ENCODE measurements at places on chromosomes 3 and 15.

- DNase-seq = no peak
Measured at GRCh38 chr3:167691366-167691765, 37.6 kb upstream of the WDR49 start.

DNA sequence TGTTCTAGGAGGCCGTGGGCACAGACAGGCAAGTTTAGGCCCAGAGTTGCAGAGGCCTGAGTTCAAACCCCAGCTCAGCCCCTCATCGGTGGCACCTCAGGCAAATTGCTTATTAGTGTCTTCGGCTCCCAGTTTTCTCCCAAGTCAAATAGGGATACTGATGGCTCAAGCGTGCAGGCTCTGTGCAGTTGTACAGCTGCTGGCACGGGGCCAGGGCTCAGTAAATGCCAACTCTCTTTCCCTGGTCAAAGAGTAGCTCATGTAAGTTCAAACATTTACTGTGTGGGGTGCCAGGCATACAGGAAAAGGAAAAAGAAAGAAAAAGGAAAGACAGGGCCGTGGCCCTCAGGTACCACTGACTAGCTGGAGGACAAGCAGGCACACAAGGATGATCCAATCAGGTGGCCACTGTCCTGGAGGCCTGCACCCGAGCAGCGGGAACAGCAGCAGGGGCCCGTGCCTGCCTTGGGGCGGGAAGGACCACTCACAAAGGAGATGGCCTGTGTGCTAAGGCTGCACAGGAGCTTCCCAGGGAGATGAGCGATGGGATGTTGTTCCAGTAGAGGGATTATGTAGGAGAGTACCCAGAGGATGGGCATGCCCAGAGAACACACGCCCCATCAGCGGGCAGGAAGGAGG, 70.8 kb downstream of the TBC1D2B start:
- no peak for DNase-seq

DNA sequence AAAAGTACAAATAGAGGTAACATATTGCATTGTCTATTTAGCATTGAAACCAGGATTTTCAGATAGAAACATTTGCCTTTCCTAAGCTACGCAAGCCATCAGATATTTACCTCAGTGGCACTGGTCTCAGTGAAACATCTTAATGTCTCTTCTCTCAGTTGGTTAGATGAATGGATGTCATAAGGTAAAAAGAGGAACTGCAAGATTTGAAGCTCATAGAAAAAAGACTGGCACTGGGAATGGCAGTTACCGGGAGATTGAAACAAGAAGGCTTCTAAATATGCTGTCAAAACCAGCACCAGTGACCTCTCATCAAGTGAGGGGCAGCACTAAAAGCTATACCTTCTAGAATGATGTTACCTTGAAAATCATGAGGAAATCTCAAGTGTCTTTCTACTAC, 486.4 kb downstream of the FHIT start:
- no peak for DNase-seq

- no peak for DNase-seq
Measured at GRCh38 chr15:72077950-72078349, 40.0 kb downstream of the MYO9A start.

DNA sequence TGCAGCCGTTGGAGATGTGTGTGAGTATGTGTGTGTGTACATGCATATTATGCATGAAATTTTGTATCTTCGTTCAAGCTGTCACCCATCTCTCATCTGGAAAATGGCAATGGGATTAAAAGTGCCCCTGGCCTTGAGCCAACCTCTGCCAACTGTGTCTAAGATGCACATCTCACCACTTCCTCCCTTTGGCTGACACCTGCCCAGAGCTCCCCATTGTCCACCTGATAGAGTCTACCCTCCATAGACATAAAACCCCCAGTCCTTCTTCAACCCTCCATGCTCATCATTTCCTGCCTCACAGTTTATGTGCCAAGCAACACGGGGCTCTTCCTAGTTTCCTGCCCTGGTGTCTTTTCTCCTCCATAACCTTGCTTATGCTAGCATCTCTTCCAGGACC, 187.5 kb upstream of the HES1 start:
- DNase-seq = no peak

- no peak for DNase-seq
Measured at GRCh38 chr3:64691051-64691450, 3.3 kb upstream of the ADAMTS9 start.

DNA sequence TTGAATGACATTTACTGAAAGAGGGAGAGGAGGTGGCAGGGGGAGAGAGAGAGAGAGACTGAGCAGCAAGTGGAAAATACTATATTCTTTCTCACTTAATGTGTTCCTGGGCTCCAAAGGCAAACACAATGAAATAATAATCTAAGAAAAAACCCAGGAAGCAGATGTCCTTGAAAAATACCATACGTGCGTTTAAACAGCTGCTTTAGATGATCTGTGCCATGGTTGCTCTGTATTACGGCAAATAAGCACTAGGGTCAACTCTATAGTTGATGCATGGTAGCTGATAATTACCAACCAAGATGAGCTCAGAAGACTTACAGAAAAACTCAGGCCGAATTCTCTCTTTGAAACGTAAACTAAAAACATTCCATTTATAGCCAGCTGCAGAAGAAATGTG, 410.3 kb upstream of the TBL1XR1 start:
- no peak for DNase-seq

DNA sequence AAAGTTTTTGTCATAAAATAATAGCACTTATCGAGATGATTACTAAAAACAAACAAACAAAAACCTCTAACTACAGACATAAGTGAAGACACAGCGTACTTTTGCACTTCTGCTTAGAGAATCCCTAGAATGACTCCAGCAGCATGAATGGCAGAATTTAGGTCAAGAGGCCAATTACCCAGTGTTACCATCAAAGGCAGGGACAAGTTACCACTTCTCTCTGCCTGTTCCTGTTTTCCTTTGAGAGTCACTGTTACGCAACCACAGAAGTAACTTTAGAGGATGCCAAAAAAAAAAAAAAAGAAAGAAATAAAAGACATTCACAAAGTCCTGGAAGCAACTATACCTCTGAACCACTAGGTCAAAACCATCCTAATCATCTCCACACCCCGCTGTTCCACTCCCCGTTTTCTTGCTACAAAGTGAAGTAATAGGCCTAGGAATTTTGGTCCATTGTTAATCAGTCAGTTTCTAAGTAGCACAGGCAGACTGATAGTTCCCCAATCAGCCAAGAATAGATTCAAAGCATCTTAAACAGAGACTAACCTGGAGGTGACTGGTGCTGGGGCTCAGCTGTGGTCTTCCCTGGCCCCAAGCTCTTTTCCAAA, 41.9 kb downstream of the FMN1 start:
- DNase-seq = no peak

DNA sequence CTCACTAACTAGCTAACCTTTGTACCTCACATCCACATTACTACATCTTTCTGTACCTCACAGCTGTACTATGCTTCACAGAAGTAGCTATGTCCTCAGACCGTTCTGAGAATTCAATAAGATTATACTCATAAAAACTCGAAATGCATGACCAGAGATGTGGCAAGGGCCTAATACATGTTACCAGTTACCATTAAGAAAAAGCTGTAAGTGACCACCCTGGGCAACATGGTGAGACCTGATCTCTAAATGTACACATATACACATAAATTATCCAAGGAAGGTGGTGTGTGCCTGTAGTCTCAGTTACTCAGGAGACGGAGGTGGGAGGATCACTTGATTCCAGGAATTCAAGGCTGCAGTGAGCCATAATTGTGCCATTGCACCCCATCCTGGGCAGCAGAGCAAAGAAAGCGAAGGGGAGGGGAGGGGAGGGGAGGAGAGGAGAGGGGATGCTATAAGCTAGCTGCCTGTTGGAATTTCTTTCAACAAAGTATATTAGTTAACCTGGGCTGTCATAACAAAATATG, 482.6 kb upstream of the ZNF717 start:
- no peak for DNase-seq

- DNase-seq = no peak
Measured at GRCh38 chr3:131236421-131236820, 145.2 kb upstream of the NUDT16 start.

- peak; percentile 13 for DNase-seq
Measured at GRCh38 chr15:85795337-85796305, 896 bp upstream of the KLHL25 start.

DNA sequence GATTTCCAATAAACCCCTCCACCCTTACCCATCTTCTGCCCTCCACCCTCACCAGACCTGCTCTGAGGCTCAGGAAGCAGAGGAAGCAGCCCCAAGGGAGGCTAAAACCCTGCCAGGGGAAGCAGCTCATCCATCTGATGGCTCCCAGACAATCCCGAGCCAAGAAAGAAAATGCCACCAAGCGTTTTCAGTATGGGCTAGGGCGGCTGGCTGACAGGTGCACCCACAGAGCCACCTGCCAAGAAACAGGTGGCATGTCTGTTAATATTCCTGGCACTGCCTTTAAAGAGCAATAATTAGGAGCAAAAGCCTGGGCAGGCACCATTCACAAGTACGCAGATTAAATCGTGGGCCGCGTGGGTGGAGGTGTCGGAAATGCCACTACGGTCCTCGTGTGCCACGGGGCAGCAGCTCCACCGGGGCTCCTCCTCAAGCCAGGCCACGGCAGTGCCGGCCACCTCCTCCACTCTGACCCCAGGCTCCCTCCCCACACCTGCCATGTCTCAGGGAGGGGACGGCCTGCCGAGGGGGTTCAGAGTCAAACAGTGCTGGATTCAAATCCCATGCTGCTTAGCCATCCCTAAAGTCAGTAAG, 23.9 kb upstream of the GRIP2 start:
- DNase-seq = no peak

DNA sequence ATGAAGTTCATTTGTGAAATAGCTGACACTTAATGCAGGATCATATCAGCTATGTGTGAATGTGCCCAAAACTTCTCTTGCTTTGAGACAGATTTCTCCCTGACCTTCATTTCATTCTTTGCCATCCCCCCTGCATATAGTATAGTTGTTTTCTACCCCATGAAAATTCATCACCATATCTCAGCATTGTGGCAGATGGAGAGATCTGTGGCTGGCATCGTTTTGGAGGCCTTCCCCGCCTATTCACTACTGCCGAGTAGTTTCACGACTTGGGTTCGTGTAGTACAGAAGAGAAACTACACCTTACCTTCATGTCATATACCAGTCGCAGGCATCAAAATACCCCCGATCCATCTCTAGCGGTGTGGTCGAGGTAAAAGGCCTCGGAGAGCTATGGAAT, 66.2 kb upstream of the SELENOK start:
- no peak for DNase-seq

DNA sequence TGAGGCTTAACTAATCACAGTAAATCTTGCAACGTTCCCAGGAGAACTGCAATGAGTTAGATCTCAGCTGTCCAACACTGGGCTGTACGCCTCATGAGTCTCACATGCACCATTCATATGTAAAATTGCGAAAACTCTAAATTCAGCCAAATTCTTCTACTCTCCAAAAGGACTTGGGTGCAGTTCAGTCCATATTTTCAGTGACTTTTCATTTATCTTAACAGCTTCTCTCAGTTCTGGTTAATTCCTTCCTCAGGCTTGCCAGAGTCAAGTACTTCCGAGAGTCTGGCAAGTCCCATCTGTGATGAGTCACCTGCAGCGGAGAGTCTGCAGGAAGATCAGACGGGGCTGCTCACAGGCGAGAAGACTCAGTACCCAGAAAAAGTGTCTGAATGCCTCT, 11.5 kb downstream of the CCDC80 start:
- DNase-seq = no peak

DNA sequence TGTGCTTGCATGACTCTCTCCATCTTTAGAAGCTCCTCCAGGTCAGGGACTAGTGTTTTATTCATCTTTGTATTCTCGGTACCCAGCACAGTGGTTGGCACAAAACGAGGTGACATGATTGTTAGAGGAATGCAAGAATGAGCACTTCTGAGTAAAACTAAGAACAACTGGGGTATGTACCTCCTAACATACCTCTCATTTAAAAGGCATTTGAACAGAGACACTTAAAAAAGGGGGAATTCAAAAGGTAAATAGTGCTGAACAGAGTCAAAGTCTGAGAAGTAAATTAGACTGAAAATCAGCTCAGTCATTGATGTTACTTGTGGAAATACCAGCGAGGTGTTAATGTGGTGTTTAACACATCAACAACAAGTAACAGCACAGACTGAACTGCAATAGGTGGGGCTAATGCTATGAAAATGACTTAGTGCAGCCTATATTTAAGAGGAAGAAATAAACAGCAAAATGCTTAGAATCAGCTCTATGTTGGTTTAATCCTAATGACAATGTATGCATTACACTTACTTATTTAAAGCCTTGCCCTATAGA, 102.4 kb downstream of the TMCO5A start:
- DNase-seq = no peak

GRCh38 chr3:12992629-12993516, 80.4 kb downstream of the IQSEC1 start:
- DNase-seq = no peak

GRCh38 chr3:58560771-58561311, 16.4 kb downstream of the FAM107A start:
- no peak for DNase-seq

- DNase-seq = no peak
Measured at GRCh38 chr3:33057320-33058298, 39.3 kb downstream of the GLB1 start.

- no peak for DNase-seq
Measured at GRCh38 chr3:80263260-80263659, 495.5 kb upstream of the ROBO1 start.

DNA sequence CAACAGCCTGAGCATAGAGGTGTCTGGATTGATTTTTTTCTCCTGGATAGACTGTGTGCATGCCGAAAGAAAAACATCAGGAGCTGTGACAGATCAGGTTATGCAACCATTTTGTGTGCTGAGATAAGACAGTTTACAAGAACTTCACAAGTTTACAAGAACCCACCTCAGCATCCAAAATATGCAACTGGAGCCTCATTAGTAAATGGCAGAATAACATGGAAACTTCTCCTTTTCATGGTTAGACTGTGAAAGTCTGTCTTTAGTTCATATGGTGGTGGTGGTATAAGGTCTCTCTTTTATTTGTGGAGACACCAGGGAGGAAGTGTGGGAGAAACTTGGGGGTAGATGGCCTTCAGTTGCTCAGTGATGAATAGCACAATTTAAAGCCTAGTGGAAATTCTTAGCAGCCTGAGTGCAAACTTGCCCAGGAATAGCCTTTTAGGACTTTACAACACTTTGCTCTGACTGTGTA, 3.7 kb upstream of the ZNF609 start:
- DNase-seq = no peak

DNA sequence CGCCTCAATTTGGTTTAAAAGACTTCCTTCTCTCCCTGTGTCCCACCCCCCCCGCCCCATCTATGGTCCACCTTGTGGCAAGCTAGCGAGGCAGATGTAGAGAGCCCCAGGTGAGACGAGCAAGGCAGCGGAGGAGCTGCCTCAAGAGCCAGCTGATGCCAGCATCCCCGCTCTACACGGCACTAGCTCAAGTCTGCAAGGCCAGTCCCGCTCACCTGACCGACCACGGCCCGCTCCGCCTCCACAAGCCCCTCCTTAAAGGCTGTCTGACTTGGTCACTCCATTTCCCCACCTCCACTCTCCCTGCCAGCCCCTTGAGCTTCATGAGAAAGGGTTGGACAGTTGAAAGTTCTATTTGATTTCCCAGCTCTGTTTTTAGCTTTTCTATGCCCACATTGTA, 56.2 kb upstream of the IGF1R start:
- no peak for DNase-seq

- no peak for DNase-seq
Measured at GRCh38 chr3:55497250-55497649, 10.1 kb upstream of the WNT5A start.
